T-helper 17 cell (primary cell): ENCODE measurements at places on chromosomes 16 and 17.

- DNase-seq = no peak
These were observed 805 bp upstream of the C16orf95 start for GRCh38 chr16:87317750-87318644.

DNA sequence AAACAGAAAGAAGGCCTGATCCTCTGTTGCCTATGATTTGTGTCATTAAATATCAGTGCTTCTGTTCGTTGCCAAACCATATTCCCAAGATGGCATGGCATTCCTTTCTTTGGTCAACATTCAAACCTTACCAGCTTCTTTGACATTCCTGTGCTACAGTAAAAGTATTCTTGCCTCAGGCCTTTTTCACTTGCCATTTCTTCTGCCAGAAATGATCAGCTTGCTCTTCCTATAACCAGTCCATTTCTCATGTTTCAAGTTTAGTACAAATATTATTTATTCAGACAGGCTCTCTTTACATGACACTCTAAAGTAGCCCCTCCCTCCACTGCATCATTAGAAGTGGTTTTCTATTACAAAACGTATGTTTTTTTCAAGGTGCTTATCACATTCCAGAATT, 278.3 kb downstream of the KCNJ2 start:
- no peak for DNase-seq

- DNase-seq = peak; percentile 26
These were observed 863 bp downstream of the ADCY9 start for GRCh38 chr16:4115209-4115948.

GRCh38 chr17:13825526-13826040, 223.9 kb upstream of the HS3ST3A1 start:
- no peak for DNase-seq

- DNase-seq = no peak
These were observed 17.3 kb upstream of the SPN start for GRCh38 chr16:29645694-29646187.
